ENCODE measurements at places on chromosomes 3 and 15. TPM values are rescaled to one million over a fixed set of nuclear protein-coding genes. Genes with fewer than 3 reads are reported as not detected.

MNS1 gene
- 2.1 TPM for total RNA-seq

MYLK gene
- 17.5 TPM for total RNA-seq

MOBP gene
- total RNA-seq = not detected

HYPK gene
- 21.0 TPM for total RNA-seq

STARD9 gene
- 12.5 TPM for total RNA-seq

HYAL1 gene
- total RNA-seq = 0.63 TPM

LDHAL6B gene
- not detected for total RNA-seq

GOLGA6B gene
- total RNA-seq = not detected

ACAN gene
- 0.16 TPM for total RNA-seq

WNT5A gene
- 29.9 TPM for total RNA-seq

SIDT1 gene
- total RNA-seq = 0.81 TPM

CHL1 gene
- total RNA-seq = 1.5 TPM

ADAMTS17 gene
- 1.6 TPM for total RNA-seq

AQP9 gene
- total RNA-seq = 0.22 TPM

ST3GAL6 gene
- total RNA-seq = 8.3 TPM

ALPK3 gene
- total RNA-seq = 1.8 TPM

SSUH2 gene
- total RNA-seq = 0.86 TPM

ERICH6 gene
- total RNA-seq = 1.0 TPM

TATDN2 gene
- 19.0 TPM for total RNA-seq

GNAT1 gene
- total RNA-seq = 0.14 TPM

GBE1 gene
- 19.4 TPM for total RNA-seq

PRSS50 gene
- 0.27 TPM for total RNA-seq

THUMPD3 gene
- 43.0 TPM for total RNA-seq

FETUB gene
- not detected for total RNA-seq

UBAP1L gene
- total RNA-seq = 3.5 TPM

SNAPC5 gene
- total RNA-seq = 29.1 TPM

STRA6 gene
- total RNA-seq = 7.1 TPM

TIMP4 gene
- 1.2 TPM for total RNA-seq

ITIH1 gene
- total RNA-seq = 0.66 TPM

GOLGA6L9 gene
- 8.3 TPM for total RNA-seq

RARRES1 gene
- total RNA-seq = 2.1 TPM

CCR9 gene
- 0.39 TPM for total RNA-seq

OPA1 gene
- 73.8 TPM for total RNA-seq

GOLGA8T gene
- total RNA-seq = 1.3 TPM

MST1R gene
- total RNA-seq = 0.78 TPM

EPHA6 gene
- 6.1 TPM for total RNA-seq

ASB14 gene
- 0.78 TPM for total RNA-seq

RGMA gene
- total RNA-seq = 38.5 TPM

BOC gene
- 21.8 TPM for total RNA-seq

ANAPC13 gene
- 104 TPM for total RNA-seq

NEK10 gene
- 3.4 TPM for total RNA-seq

XCR1 gene
- total RNA-seq = 0.24 TPM

IL17RE gene
- total RNA-seq = 0.36 TPM

CSPG4 gene
- 0.09 TPM for total RNA-seq
